Skeletal muscle cell (primary cell): ENCODE measurements at places on chromosomes 5 and 9.

- no peak for DNase-seq
These were observed 222.6 kb downstream of the MEF2C start for GRCh38 chr5:88660264-88660946.

GRCh38 chr5:88813805-88814575, 69.0 kb downstream of the MEF2C start:
- DNase-seq, result no peak

DNA sequence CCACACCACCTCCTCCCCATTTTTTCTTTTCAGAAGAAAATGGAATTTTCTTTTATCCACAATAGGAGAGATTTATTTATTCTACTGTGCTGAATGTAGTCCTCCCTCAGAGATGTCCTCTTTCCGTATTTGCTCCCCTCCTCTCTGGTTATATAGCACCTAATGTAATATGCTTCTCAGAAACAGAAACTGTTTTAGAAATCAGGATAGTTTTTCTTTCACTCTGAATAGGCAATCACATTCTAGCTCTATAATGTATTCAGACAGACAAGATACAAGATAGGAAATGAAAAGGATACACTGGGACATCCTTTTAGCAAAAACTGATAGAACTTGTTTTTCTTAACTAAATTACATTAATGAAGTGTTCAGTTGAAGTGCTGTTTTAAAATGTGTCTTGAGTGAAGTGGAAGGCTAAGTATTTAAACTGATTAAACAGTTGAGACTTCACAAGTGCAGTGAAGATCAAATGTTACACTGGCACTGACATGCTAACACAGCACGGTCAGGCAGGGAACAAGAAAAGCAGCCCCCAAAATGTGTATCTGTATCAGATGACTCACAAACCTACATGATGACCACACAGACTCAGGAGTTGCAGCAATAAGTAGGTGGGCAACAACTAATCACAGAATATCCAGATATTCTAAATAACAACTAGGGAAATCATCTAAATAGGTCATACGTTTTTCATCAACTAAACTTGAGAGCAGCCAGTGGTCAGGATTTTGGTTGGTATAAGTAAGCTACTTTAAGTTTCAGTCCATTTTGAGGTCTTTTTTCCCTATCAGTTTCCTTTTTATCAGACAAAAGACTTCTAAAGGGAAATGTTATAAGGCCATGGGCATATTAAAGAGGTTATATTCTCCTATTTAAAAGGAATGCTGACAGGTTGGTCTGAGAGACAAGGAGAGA, 260.4 kb downstream of the MLLT3 start:
- DNase-seq, result no peak

GRCh38 chr9:746661-747434, 94.6 kb upstream of the DMRT1 start:
- DNase-seq, result no peak

DNA sequence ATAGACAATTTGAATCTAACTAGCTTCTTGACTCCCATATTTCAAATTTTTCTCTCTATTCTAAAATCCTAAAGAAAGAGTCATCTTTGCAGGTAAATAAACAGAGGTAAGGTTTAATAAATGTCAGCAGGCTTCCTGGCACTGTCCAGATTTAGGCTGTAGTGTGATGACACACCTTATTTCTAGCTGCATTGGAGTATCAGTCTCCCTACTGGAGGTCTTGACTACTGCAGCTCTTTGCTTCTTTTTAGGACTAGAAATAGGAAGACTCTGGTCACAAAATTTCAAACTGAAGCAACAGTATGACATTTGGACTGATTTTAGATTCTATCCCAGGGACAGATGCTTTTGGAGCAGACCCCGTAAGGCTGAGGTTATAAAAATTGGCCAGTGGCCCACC, 40.7 kb upstream of the PPP3R2 start:
- no peak for DNase-seq

GRCh38 chr5:132751444-132751843, 4.2 kb downstream of the CCNI2 start:
- peak; percentile 77 for DNase-seq

DNA sequence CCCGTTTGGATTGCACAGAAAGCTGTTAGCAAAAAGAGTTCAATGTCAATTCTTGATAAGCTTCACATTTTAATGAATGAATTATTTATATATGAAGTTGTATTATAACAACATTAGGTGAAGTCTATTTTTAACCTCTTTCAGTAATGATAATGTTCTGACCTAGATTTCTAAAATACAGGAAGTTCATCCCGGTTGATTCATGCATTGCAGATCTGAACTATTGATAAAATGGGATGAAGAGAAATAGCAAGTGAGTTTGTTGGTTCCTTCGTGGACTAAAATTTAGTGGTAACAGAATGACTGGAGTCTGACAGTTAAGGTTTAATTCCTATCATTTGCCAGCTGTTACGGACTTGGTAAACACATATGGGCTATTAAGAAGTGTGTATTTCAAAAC, 180.5 kb downstream of the PCSK1 start:
- DNase-seq, result no peak

GRCh38 chr9:107504585-107505455, 15.3 kb upstream of the KLF4 start:
- DNase-seq, result peak; percentile 81

- DNase-seq, result no peak
These were observed 95.8 kb downstream of the CNTLN start for GRCh38 chr9:17230646-17231045.

DNA sequence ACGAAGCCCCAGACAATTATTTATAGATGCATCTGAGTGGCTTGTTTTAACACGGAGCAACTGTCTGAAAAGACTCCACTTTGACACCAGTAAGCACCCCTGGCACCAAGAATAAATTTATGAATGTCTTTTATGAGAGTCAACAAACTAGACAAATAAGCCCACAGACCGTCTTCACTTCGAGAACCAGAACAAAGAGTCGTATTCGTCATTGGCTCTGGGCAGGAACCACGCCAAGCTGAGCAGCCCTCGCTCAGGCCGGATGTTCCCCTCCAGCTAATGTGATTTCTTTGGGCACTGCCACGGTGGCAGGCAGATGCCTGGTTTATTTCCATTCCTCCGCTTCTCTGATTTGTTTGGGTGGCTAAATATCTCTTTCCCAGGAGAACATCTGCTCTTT, 91.9 kb upstream of the STC2 start:
- DNase-seq, result no peak

GRCh38 chr5:164578911-164579310, 1073.5 kb downstream of the MAT2B start:
- DNase-seq, result no peak

GRCh38 chr9:104586496-104587180, 12.6 kb downstream of the OR13C5 start:
- peak; percentile 74 for DNase-seq

DNA sequence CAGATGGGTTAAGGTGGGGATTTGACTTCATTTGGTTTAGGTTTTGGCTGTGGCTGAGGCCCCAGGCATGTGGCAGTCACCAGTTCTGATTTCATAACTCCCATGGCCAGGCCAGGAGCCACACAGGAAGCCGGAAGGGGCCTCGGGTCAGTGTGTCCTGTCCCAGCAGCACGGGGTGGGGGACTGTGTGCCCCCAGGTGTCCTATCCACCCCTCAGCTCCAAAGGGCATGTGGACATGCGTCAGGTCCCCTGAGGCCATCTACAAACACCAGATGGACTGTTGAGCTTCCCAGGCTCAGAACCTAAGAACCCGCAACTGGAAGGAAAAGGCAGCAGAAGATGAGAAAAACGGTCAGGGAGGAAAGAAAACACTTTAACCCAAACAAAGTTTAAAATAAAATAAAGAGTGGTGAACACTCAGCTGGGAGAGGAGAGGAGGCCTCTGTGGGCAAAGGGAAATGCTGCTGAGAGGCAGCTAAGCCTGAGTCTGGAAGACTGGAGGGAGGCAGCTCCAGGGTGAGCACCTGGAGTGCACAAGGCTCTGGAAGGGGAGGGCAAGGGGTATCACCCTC, 260.8 kb downstream of the AUH start:
- peak; percentile 45 for DNase-seq

GRCh38 chr9:34575241-34575640, 14.3 kb downstream of the CNTFR start:
- no peak for DNase-seq

DNA sequence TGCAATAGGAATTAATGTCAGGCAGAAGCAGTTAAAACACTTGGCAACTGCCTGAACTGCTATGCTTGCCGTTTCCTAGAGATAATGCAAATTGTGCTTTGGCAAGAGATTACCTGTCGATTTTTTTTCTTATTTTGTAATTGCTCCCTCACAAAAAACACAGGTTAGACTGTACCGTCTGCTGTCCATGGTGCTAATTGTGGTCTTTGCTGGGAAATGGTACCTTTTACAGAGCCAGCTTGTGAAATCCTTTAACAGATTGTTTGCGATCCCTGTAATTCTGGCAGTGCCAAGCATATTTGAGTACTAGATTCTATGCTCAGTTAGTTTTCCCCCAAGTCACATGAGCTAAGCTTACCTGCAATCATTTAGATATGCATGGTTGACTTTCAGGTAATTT, 2125.8 kb upstream of the WWC1 start:
- DNase-seq, result no peak

- DNase-seq, result no peak
These were observed 26.4 kb downstream of the SLC6A7 start for GRCh38 chr5:150215979-150216944.

- DNase-seq, result no peak
These were observed 5.4 kb upstream of the TIFAB start for GRCh38 chr5:135457424-135458071.

DNA sequence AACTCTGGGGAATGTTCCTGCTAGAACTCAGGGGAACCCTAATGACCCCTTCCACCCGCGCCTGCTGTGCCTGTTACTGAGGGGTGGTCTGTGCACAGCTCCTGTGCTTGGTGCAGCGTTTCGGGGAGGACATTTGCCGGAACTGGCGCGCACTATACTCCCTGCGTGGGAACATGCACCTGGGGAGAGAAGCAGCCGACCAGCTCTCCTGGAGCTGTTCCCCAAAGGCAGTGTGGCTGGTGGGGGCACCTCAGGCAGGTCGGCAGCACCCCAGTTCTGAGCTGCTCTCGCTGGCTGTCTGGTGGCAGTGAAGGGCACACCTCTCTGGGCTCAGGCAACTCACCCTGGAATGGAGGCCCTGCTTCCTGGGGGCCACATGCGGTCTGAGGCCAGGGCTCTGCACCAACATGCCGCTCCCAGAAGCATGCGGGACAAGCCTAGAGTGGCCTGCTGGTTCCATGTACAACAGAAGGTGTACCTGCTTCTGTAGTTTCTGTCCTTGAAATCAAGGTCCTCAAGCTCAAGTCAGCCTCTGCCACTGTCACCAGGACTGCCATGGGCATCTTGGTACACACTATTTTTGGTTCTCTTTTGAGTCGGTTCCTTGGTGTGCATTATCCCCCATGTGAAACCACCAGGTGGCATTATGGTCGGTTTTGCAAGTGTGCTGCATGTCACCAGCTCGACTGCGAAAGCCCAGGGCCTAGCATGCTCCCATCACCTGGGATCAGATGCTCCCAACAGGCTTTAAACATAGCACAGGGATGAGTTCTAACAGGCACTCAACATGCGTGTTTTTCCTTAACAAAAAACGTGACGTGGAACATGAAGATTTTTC, 7.8 kb upstream of the MRNIP start:
- DNase-seq, result no peak

- DNase-seq, result no peak
These were observed 70.1 kb downstream of the KIAA1958 start for GRCh38 chr9:112556497-112557442.

DNA sequence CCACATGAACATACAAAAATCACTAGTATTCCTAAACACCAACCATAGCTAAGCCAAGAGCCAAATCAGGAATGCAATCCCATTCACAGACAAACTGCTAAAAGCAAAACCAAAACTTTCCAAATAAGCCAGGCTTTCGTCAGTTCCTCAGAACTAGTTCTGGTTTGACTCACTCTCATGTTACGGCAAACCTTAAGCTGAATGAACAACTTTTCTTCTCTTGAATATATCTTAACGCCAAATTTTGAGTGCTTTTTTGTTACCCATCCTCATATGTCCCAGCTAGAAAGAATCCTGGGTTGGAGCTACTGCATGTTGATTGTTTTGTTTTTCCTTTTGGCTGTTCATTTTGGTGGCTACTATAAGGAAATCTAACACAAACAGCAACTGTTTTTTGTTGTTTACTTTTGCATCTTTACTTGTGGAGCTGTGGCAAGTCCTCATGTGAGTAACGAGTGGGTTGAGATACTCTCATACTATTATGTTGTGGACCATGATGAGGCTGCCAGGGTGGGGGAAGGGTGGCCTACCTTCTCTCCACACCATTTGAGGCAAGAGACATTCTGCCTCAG, at the start of gene PDCD1LG2:
Gene PDCD1LG2, plus strand, starts transcription at position 172 of the 572 bp plus-strand sequence. CDS start 12,016 bp downstream, outside the sequence.
- DNase-seq, result peak; percentile 54

DNA sequence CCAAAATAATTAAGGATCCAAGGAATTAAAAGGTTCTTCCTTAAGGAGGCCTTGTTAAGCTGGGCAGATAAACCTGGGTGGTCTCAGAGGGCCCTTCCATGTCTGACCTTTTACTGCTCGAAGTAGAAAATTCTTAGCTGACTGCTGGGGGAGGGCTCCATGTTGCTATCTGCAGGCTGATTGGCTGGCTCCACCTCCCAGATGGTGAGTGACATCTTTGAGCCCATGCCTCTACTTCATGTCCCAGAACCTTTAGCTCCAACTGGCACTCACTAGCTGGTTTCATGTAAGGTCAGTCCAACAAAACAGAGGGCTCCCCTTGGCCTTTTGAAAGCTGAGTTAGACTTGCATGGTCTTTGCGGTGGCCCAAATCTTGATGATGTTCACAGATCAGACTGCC, 188.2 kb downstream of the PAX5 start:
- no peak for DNase-seq

DNA sequence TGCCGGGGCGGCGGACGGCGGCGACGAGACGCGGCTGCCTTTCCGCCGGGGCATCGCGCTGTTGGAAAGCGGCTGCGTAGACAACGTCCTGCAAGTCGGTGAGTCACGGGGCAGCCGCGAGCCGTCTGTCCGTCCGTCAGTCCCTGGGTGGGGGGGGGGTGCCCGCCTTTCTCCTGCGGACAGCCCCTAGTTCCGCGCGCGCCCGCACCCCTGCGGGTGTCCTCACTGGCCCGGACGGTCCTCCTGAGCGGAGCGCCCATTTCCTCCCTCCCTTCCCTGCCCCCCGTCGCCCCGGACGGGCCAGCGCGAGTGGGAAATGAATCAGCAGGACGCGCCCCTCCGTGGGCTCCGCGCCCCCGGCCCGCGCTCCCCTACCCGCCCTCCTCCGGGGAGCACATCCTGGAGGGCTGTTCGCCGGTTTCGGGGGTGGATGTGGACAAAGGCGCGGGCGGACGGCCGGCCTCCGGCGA, 828 bp downstream of the ZSWIM6 start:
- no peak for DNase-seq

GRCh38 chr9:38085308-38085707, 16.3 kb upstream of the SHB start:
- no peak for DNase-seq

DNA sequence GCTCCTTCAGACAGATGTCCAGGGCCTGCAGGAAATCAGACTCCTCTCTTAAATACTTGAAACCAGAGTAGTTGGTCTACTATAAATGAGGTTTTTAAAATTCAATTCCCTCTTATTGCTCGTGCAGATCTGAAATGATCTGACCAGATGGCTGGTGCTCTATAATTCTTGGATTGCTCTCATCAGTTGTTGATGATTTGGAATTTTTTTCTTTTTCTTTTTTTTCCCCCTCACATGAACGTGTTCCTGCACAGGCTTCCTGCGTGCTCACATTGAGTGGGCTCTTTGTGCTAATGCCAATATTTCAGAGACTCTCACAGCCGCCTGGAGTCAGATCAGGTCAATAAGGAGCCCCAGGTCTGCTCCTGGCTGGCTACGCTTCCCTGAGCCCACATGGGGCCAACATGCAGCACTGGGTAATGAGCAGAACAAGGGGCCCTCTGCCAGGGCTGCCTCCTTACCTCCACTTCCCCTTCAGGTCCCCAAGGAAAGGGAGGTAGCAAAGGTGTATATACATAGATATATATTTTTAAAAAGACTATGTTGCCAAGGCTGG, 82.0 kb downstream of the SIL1 start:
- no peak for DNase-seq

GRCh38 chr5:76457674-76458485, 54.8 kb downstream of the IQGAP2 start:
- DNase-seq, result no peak
